Common myeloid progenitor, CD34-positive (primary cell): ENCODE measurements at places on chromosomes 13 and 19.
A peak's percentile ranks its signal among the peaks of the same experiment; 100 is the strongest.

DNA sequence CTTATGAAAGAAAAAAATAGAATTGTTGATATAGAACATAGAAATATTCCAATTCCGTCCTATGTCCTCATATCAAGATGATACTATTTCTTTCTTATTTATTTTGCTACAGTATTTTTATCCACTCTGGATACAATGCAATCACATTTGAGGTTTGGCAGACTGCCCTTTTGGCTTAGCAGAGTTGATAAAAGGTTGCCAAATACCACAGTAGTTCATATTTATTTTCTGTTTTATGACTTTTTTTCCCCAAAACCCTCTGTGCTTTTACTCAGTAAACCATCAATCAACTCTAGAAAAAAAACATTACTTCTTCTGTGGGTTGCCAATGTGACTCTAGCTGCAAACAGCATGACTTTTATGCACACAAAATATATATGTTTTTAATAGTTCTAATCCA lies 424.5 kb downstream of the PCDH9 start:
- peak; percentile 0 for DNase-seq

- DNase-seq: no peak
Observed at GRCh38 chr19:6686628-6686975, 16.6 kb upstream of the TNFSF14 start.

- peak; percentile 20 for DNase-seq
Observed at GRCh38 chr13:105135852-105136615, 1399.4 kb downstream of the EFNB2 start.

DNA sequence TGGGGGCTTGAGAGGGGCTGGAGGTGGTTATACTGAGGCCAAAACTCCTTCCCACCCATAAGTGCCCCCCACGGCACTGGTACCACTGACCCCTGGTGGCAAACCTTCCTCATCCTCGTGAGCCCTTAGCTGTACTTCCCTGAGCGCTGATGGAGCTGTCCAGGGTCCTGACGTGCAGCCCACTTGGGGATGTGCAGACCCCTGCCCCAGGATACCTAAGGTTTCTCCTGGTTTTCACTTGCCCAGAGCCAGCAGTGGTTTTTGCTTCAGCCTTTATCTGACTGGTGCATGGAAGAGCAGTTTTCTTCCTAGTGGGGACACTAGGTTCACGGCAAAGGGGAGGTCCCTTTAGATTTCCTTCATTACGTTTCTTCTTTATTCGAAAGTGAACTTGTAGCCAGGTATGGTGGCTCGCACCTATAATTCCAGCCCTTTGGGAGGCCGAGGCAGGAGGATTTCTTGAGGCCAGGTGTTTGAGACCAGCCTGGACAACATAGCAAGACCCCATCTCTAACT lies 28.7 kb upstream of the KCTD15 start:
- DNase-seq: peak; percentile 80

GRCh38 chr19:2227415-2228156 lies 8.5 kb downstream of the PLEKHJ1 start:
- DNase-seq: no peak

DNA sequence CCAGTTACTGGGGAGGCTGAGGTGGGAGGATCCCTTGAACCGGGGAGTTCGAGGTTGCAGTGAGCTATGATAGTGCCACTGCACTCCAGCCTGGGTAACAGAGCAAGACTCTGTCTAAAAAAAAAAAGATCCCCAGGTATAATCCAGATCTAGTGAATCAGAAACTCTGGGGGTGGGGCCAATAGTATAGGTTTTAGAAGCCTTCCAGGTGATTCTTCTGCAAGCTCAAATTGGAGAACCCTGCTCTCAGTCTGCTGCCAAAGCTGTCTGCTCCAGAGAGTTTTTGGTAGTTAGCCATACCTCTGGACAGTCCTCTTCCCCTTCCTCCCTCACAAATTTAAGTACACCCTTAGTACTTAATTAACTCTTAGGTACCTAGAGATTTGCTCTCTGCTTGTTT lies 28.0 kb downstream of the SERP2 start:
- DNase-seq: no peak
